ENCODE measurements at places on chromosomes 7 and 10.

GRCh38 chr10:22002591-22003176, 846 bp downstream of the DNAJC1 start:
- DNase-seq: peak; percentile 45

DNA sequence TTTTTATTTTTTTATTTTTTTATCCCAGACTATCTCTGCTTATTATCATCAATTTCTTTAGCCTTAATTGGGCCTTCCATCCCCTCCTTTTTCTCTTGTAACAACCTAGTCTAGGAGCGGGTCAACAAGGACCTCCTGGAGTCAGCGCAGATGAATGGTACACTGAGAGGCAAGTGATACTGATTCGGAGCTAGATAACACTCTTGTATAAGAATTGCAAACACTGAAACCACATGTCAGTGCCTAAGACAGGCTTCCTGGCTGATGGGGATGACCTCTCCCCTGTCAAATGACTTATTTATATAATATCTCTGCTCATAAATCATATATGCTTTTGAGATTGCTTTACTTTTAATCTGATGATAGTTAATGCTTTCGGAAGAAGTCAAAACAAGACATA, 22.7 kb downstream of the BPGM start:
- DNase-seq: no peak

DNA sequence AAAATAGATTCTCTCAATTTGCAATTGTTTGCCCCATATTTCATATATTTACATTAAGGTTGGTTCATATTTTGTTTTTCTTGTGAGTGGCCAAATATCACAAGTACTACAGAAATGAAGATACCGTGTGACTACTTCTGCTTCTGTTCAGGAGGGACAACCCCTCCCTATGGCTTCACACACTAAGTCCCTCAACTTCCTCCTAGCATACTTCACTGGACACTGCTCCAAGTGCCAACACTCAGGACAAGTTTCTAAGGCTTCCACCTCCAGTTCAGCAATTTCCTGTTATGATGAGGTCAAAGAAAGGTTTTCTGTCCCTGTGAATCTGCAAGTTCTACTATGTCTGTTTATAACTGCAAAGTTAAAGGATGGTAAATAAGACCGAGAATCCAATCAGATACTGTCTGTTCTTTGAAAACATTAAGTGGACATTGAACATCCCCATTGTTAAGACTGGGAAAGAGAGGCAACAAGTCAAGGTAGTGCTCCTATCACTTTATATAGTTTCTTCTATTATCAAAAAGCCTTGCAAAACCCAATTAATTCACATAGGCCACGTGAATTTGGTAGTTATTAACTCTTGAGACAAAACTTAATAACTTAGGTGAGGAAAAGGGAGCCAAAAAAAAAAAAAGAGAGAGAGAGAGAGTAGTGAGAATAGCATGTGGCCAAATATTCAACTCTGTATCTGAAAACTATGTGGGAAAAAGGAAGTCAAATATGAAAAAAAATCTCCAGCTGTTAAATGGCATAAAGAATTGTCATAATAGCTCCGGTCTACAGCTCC, 81.3 kb upstream of the DKK1 start:
- no peak for DNase-seq

- DNase-seq: no peak
These were observed 394.3 kb downstream of the DNAJB6 start for GRCh38 chr7:157731126-157731525.

GRCh38 chr7:37417107-37417474, 31.6 kb downstream of the ELMO1 start:
- no peak for DNase-seq

DNA sequence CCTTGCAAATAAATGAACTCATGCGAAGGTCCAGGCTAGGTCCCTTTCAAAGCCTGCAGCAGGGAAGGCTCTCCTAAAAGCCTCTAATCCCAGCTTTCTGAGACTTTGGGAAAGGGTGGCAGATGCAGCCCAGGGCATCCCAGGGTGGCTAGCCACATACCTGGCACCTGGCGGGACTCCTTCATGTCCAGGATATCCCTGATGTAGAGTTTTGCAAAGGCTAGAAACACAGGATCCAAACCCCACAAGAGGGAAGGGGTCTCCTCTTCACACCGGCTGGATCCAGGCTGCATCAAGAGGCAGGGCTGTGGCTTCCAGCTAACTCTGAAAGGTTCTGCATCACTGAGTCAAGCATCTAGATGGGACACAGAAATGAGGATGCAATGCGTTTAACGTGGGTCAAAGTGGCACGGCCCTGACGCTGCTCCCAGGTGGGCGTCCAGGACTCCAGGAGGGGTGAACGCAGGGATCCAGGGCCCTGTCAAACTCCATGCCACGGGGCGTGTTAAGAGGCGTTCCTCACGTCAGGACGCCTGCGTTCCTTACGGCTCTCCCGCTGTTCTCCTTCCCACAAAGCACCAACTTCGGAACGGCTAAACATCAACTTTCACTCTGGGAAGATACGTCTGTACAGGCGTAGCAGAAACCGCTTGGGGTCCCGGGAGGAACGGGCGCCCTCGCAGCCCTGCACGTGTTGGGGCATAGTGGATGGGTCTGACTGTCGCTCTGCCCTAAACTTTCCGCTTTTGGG, 507 bp downstream of the STN1 start:
- DNase-seq: no peak

DNA sequence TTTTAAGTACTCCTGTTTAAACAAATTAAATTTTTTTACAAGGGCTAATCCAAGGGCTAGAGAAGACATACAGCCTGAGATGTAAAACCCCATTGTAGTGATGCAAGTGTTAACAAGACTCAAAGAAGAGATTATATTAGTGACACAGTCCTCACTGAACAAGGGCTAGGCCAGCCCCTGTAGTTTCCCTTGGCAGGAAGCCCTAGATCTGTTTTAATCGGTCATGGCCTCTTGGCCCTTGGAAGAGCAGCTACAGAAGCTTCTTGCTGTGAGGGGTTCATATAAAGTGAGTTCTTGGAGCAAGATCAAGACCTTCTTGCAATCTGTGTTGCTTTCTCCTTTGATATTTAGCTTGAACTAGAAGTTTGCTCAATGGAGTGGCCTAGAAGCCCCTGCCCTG, 1339.4 kb downstream of the XPNPEP1 start:
- DNase-seq: no peak

DNA sequence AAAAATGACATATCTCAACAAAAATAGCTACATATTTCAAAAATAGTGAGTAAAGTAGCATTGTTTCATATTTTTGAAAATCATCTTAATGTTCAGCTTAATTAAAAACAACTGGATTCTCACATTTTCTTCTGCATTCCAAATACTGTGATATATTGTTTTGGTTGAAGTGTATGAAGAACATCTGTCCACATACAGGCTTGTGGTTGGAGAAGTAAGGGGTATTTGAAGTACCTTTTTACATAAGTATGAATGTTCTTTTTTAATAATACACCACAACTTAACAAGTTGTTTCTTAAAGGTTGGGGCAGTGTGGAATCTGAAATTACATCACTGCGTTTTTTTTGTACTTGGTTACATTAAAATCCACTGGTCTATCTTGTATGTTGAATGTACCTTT, 442.5 kb downstream of the KIF20B start:
- DNase-seq: no peak

GRCh38 chr10:30656233-30656632, 26.7 kb upstream of the LYZL2 start:
- DNase-seq: no peak

GRCh38 chr7:130147710-130148325, 57.4 kb downstream of the TMEM209 start:
- no peak for DNase-seq

- no peak for DNase-seq
These were observed 736.6 kb downstream of the AUTS2 start for GRCh38 chr7:70334871-70335270.

DNA sequence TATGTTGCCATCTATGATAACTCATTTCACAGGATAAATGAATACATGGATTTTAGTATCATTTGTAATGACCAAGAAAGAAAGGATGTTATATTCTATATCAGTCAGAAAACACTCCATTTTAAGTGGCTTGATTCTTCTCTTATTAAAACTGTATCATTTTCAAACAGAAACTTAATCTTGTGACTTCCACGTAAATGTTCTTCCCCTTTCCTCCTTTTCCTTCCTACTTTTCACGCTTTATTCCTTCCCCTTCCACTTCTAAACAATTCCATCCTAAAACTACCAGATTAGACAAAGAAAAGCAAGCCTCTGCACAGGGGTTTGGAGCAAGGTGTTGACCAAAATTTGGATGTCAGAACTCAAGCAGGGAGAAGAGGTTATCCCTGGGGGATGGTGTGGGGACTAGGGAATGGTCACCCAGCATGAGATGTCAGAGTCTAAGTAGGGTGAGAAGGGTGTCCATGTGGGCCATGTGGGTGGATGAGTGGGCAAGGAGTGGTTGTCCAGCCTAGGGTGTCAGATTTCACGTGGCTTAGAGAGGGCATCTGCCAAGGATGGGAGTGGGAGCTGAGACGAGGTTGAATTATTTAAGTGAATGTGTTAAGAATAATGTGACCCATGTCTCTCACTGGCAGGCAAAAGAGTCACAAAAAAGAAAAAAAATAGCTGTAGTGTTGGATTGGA, 5.0 kb upstream of the GSAP start:
- DNase-seq: no peak

GRCh38 chr7:38316733-38317360, 43.4 kb upstream of the TARP start:
- no peak for DNase-seq

- peak; percentile 43 for DNase-seq
These were observed 76.9 kb downstream of the GALNT17 start for GRCh38 chr7:71208881-71209280.

GRCh38 chr7:8591289-8591688, 157.9 kb downstream of the NXPH1 start:
- DNase-seq: no peak

DNA sequence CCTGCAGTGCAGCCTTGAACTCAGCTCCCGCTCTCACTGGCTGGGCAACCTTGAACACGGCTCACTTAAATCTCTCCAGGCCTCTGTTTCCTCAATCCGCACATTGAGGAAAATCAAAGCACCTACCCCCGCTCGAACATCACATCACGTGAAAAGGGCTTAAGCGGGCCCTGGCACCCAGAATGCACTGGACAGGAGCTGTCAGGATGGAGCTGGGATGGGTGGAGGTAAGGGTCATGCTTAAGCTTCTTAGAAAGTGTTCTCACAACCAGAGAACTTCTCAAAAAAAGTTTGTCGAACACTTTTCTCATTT, 55.7 kb upstream of the MGMT start:
- no peak for DNase-seq

GRCh38 chr7:84512055-84512454, 317.5 kb upstream of the SEMA3A start:
- no peak for DNase-seq

- no peak for DNase-seq
These were observed 211.2 kb downstream of the GLI3 start for GRCh38 chr7:42025635-42026375.

DNA sequence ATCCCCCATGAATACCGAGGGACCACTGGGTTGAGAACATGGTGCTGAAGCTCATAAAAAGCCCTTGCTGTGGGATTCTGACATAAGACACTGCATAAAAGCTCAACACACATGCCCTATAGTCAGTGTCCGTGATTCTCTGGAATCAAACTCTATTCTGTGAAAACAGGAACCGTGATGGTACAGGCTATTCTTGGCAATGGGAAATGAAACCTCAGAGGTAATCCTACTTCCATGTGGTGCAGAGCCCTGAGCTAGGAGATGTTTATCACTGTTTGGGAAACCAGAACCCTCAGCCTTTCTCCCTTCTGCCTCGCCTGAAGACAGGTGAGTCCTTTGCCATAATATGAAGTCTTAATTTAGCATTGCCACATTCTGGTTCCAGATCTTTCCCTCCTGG, 80.8 kb upstream of the PRSS1 start:
- DNase-seq: no peak

GRCh38 chr10:119460369-119461195, 81.9 kb downstream of the RGS10 start:
- DNase-seq: no peak

DNA sequence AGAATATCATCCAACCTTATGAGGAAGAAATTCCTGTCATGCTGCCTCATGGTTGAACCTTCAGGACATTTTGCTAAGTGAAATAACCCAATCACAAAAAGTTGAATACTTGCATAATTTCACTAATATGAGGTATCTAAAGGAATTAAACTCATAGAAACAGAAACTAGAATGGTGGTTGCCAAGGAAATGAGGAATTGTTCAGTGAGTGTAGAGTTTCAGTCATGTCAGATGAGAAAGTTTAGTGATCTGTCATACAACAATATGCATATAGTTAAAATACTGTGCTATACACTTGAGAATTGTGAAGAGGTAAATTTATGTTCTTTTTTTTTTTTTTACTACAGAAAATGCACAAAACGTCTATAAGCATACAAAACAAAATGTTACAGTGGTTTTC, 60.7 kb downstream of the R3HCC1L start:
- no peak for DNase-seq

- DNase-seq: no peak
These were observed 12.9 kb downstream of the HSPB1 start for GRCh38 chr7:76315364-76315763.

- no peak for DNase-seq
These were observed 47.9 kb upstream of the ITPRID1 start for GRCh38 chr7:31466036-31466435.

DNA sequence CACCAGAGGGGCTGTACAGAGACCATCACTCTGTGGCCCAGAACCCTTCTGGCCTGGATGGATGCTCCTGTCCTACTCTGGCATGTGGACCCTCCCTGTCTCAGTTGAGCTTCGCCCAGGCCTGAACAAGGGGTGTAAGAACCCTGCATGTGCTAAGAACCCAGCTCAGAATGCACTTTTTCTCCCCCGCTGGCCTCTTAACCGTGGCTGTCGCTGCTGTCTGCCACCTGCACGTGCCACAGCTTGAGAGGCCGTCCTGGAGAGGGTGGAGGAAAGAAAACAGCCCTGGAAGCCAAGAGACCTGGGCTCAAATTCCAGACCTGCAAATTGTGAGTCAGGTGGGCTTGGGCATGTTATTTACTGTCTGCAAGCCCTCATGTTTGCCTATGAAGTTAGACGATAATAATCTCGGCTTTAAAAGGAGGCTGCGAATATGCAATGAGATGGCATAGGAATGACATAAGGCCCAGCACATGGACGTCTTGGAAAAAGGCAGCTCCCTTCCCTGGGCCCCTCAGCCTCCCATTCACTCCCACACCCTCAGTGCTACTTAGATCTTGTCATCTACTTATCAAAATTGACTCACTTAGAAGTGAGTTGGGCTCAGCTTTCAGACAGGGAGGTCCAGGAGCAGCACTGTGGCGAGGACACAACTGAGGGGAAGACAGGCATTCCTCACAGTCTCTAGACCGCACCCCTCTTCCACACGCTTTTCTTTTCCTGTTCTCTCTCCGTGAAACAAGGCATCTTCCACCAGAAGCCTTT, 31.4 kb downstream of the FIGNL1 start:
- DNase-seq: no peak

GRCh38 chr10:117264782-117265181, 23.9 kb downstream of the SLC18A2 start:
- no peak for DNase-seq

GRCh38 chr7:30330134-30331111, 46.0 kb downstream of the ZNRF2 start:
- DNase-seq: no peak

GRCh38 chr10:67705921-67706320, 9.9 kb upstream of the CTNNA3 start:
- DNase-seq: no peak
